ENCODE measurements at places on chromosomes 3 and 15. TPM values are rescaled to one million over a fixed set of nuclear protein-coding genes. Genes with fewer than 3 reads are reported as not detected.

The GABRR3 gene
- total RNA-seq: 0.31 TPM

DNA sequence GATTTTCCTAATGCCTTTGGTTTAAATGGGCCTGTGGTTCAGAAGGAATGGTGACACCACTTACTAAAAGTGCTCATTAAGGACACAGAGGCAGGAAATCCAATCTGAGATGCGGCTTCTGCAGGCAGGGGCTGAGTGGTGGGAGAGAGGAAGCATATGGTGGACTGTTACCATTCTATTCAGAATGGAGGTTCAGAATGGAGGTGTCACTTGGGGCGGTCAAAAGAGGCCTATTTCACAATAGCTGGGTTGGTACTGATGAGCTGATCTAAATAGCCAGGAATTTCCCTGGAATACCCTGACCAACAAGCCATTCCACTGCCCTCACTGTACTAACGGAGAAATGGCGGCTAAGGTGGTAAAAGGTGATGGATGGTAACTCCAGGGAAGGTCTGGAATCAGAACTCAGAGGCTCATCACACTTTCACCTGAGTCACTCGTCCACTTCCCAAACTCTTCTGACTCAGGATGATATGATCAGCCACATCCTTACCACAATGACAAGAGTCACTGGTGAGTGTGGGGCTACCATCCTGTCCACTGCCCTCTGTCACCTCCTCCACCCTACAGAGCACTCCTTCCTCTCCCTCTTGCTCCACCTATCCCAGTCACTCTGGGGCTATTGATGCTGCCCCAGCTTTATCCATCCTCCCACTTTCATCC lies 15.7 kb downstream of the RFT1 start:
- H3K27ac ChIP-seq: no peak overlapping the region
- H3K4me1 ChIP-seq: peaks cover 10% of the 10 kb centered on the region
- H3K36me3 ChIP-seq: peaks cover 9% of the 10 kb centered on the region
- H3K27me3 ChIP-seq: no peaks in the 10 kb centered on the region

DNA sequence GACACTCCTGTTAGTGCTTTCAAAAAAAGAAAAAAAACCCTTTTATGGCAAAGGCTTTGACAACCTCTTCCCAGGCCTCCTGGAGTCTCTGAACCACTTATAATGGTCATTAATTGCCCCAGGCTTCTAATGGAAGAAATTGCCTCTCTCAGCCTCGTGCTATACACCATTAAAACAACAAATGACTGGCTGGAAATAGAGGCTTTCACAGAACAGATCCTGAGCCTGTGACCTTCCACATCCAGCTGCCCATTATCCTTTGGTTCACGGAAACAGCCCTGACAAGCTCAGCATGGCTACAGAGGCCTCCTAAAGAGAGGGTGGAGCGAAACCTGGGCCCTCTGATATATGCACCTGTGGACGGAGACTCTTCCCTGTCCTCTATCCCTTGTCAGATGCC lies 26.8 kb upstream of the MKRN3 start:
- H3K27me3 ChIP-seq: no peaks in the 10 kb centered on the region
- no peaks in the 10 kb centered on the region for H3K36me3 ChIP-seq
- no peak overlapping the region for H3K27ac ChIP-seq
- H3K4me3 ChIP-seq: no peak overlapping the region

GRCh38 chr3:60755094-60755493 lies 496.2 kb downstream of the FHIT start:
- DNase-seq: peak; percentile 31
- H3K36me3 ChIP-seq: no peaks in the 10 kb centered on the region
- no peak overlapping the region for H3K4me3 ChIP-seq
- no peaks in the 10 kb centered on the region for H3K4me1 ChIP-seq
- H3K27ac ChIP-seq: no peak overlapping the region
- H3K27me3 ChIP-seq: no peaks in the 10 kb centered on the region

The KIF23 gene
- total RNA-seq: 51.2 TPM

DNA sequence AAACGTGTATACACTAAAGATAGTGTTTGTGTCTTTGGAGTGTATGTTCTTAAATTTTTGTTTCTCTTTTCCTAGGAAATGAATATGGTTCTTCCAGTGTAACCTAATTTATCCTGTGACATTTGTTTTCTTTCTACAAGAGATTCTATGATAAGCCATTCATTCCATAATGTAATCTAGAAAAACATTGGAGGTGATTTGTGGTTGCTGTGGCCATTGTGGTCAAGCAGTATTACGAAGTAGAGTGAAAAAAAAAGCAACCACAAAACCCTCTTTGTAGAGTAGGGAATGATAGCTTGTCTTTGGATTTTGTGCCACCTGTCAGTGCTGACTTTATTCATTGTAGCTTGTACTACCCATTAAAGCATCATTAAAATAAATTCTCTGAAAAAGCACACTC lies 1209.6 kb downstream of the ZPLD1 start:
- no peaks in the 10 kb centered on the region for H3K36me3 ChIP-seq
- DNase-seq: no peak
- H3K4me3 ChIP-seq: no peak overlapping the region
- H3K27me3 ChIP-seq: no peaks in the 10 kb centered on the region

The CTXN2 gene
- not detected for total RNA-seq

All from HepG2 (cell line).